ENCODE measurements at places on chromosomes 3 and 15. TPM values are rescaled to one million over a fixed set of nuclear protein-coding genes. Genes with fewer than 3 reads are reported as not detected.

ZNF609 gene
- total RNA-seq, result 18.6 TPM

KIAA1143 gene
- total RNA-seq, result 13.9 TPM

P2RY1 gene
- total RNA-seq, result 0.50 TPM

CLDN1 gene
- total RNA-seq, result 22.6 TPM

WDR49 gene
- total RNA-seq, result not detected

PSTPIP1 gene
- not detected for total RNA-seq
